ENCODE measurements at places on chromosomes 11 and 22.

GRCh38 chr22:48899523-48900326, 927.9 kb downstream of the BRD1 start:
- no peak for DNase-seq

GRCh38 chr11:61256710-61257482, 15.9 kb downstream of the PGA5 start:
- DNase-seq = no peak

GRCh38 chr11:92642177-92642931, 327.1 kb upstream of the MTNR1B start:
- no peak for DNase-seq

- DNase-seq = no peak
Measured at GRCh38 chr11:77117492-77117891, 10.6 kb upstream of the MYO7A start.

GRCh38 chr11:102081313-102081712, 28.9 kb upstream of the YAP1 start:
- no peak for DNase-seq

DNA sequence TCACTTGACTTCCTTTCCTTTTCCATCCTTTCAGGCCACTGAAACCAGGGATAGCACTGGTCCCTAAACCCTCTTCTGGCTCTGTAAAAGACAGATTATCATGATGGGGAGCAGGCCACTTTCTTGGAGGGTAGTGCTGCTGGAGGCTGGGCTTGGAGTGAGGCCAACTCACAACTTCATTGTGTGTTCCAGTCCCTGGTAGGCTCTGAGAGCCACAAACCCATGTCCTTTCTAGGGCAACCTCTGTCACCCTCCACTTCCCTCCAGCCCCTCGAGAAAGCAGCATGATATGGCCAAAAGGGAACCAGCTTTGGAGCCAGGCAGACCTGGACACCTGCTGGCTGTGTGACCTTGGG, 2.3 kb downstream of the TKFC start:
- DNase-seq = no peak

DNA sequence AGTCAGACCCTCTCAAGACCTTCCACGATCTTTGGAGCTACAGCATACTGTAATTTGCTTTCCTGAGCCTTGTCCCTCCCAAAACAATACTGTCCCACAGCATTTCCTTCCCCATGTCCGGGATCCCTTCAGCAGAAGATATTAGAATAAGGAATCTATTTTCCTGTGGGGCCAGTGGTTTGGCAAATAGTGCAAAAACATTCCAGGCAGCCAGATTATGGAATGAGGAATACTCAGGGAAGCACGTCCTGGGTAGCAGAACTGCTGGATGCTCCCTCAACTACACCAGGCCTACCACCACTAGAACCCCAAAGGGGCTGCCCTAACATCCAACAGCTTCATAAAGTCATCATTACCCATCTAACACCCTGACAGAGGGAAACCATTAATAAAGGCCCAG, 61.5 kb downstream of the AAMDC start:
- DNase-seq = no peak

DNA sequence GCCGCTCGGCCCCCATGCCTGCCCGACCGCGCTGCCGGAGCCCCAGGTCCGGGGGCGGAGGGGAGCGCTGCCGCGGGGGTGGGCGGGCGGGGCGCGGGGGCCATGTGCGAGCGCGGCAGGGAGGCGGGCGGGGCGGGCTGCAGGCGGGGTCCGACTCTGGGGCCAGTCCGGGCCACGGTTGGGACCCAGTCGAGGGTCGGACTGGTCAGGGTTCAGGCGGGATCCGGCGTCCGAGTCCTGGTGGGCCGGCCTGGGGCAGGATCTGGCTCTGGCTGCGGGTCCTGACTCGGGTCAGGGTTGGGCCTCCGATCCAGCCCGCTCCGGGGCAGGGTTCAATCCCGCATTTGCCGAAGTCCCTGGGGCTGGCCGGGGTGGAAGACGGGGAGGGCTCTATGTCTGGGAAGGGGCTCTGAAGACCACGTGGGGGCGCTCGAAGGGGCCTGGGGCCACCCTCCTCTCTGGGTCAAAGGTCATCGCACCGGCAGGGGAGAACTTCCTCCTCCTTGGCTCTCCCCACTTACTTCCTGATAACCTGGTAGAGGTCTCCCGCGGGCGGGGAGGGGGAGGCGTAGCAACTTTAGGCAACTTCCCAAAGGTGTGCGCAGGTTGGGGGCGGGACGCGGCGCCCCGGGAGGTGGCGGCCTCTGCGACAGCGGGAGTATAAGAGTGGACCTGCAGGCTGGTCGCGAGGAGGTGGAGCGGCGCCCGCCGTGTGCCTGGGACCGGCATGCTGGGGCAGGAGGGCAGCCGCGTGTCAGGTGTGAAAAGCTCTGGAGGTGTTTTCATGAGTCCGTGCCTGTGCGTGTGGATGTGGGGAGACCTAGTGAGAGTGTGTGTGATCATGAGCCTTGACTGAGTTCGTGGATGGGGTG, 603 bp downstream of the ESRRA start:
- DNase-seq = peak; percentile 57

DNA sequence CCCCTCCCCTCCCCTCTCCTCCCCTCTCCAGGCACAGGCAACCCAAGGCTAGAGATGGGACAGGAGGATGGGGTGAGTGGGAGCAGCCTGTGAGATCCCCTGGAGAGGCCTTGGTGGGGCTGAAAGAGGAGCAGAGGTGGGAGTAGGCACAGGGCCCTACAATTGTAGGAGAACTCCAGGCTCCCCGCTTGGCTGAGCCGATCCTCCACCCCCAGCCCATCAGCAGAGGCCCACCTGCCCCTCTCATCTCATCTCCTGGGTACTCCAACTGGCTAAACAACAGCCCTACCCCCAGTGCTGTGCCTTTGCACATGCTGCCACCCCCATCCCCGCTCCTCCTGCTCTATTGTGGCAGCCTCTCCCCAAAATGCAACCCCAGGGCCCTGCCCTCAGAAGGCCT, 52.0 kb upstream of the A4GALT start:
- DNase-seq = no peak

DNA sequence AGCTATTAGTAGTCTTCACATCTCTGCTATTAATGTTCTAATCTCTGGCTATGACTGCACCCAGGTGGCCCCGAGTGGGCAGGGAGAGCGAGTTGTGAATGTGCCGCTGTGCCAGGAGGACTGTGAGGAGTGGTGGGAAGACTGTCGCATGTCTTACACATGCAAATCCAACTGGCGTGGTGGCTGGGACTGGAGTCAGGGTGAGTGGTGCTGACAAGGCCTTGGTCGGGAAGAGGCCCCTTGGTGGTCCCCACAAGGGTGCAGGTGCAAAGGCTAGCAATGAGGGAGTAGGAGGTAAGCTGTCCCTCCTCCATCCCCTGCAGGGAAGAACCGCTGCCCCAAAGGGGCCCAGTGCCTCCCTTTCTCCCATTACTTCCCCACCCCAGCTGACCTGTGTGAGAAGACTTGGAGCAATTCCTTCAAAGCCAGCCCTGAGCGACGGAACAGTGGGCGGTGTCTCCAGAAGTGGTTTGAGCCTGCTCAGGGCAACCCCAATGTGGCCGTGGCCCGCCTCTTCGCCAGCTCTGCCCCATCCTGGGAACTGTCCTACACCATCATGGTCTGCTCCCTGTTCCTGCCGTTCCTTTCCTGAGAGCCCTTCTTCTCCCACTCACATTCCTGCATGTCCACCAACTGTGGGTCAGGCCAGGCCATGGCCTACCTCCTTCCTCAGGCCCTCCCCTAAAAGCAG, 2.9 kb downstream of the IZUMO1R start:
- no peak for DNase-seq

DNA sequence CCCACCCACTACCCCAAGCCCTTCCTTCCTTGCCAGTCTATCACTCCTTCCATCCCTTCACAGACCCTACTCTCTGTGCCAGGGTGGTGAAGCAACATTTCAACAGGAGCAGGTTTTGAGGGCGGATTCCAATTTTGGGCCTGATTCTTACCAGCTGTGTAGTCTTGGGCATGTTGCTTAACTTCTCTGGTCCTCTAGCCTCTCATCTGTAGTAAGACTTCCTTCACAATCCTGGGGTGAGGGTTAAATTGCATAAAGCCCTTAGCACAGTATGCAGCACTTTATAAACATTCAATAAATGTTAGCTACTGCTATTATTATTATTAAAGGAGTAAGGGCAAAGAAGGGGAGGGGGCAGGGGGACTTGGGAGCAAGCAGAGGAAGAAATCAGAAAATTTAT, 5.0 kb upstream of the RNF185 start:
- no peak for DNase-seq

GRCh38 chr11:93143800-93144199, 54.0 kb downstream of the SLC36A4 start:
- DNase-seq = no peak

- DNase-seq = no peak
Measured at GRCh38 chr11:83054904-83055380, 16.8 kb downstream of the RAB30 start.

DNA sequence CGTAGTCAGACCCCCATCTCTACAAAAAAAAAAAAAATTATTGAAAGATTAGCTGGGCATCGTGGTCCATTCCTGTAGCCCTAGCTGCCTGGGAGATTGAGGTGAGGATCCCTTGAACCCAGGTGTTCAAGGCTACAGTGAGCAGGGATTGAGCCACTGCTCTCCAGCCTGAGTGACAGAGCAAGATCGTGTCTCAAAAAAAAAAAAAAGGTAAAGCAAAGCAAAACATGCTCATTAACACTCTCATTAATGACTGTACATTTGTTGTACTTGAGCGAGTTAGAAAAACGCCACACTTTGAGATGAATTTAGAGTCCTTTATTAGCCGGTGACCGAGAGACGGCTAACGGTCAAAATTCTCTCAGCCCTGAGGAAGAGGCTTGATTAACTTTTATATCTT, 6.2 kb upstream of the SERHL2 start:
- DNase-seq = no peak

DNA sequence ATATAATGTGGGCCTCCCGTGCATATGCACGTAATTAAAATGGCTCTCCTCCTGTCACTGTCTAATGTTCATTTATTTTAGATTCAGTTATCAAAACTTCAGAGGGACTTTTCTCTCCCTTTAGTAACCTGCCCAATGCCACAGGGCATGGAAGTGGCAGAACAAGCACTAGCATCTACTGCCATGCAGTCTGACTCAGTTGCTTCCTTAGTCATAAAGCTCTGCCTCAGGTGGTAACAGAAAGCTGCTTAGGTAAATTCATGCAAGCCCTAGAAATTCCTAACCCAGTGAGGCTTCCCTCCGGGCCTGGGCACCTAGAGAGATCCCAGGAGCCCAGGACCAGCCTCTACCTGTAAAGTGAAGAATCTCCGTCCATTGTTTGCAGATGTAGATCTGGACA, 8.9 kb downstream of the PRPF19 start:
- no peak for DNase-seq

- DNase-seq = no peak
Measured at GRCh38 chr11:120869097-120869496, 154.8 kb upstream of the TBCEL start.

- DNase-seq = no peak
Measured at GRCh38 chr11:30567120-30567519, 19.0 kb downstream of the MPPED2 start.

- no peak for DNase-seq
Measured at GRCh38 chr11:109343242-109343641, 78.7 kb upstream of the C11orf87 start.

All from stimulated activated naive CD4-positive, alpha-beta T cell (primary cell).